Umbilical cord (tissue), 2 donors: ENCODE measurements at places on chromosomes 4 and X. TPM values are rescaled to one million over a fixed set of nuclear protein-coding genes. Genes with fewer than 3 reads are reported as not detected.

Gene TMEM271
- not detected for total RNA-seq

Gene SHROOM4
- total RNA-seq, result 7.0 TPM

GRCh38 chrX:130245441-130245840 is 23.3 kb downstream of the ZNF280C start:
- peak; percentile 24 for DNase-seq

DNA sequence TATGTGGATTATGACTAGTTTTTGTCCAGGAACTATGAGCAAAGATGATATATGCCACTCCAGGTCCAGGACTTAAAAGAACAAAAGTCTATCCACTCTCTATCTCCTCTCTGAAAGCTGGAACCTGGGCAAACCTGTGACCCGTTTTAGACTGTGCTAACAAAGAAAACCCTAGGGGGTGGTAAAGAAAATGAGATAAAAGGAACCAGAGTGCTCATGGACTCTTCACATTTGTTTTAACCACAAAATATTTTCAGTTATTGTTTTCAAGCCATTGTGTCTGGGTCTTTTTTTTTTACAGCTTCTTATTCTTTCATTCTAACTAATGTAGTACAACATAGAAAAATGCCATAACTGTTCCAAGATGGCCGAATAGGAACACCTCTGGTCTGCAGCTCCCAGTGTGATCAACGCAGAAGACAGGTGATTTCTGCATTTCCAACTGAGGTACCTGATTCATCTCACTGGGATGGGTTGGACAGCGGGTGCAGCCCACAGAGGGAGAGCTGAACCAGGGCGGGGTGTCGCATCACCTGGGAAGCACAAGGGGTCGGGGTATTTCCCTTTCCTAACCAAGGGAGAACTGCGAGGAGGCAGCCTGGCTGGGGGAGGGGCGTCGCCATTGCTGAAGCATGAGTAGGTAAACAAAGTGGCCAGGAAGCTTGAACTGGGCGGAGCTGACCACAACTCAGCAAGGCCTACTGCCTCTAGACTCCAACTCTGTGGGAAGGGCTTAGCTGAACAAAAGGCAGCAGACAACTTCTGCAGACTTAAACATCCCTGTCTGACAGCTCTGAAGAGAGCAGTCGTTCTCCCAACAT is 45.1 kb downstream of the CHM start:
- DNase-seq, result no peak

DNA sequence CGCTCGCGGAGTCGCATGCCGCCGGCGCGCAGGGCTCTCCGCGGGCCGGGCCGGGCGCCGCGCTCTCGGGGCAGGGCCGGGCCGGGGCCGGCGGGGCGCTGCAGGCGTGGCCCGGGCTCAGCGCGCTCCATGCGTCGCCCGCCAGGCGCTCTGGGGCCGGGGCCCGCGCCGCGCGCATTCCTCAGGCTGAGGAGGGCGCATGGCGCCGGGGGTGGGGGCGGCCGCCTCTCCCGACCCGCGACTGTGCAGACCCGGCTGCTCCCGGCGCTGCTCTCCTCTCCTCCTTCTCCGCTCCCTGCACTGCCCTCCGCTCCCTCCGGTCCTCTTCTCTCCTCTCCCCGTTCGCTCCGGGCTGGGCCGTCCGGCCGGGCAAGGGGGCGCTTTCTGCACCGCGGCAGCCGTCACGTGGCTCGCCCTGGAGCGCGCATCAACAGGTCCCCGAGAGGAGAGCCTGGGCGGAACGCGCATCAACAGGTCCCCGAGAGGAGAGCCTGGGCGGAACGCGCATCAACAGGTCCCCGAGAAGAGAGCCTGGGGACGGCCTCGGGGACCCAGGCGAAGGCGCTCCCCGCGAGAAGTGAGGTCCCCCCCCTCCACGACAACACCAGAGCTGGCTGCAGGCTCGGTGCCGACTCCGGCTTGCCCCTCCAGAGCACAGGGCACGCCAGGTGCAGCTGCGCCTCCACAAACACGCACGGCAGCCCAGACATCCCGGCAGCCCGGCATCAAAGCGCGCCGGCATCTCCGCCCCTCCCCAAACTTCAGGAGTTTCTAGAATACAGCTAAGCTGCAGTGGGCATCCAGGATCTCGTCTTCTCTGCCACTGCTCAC is 12.9 kb downstream of the PPP2R3B start:
- peak; percentile 34 for DNase-seq

DNA sequence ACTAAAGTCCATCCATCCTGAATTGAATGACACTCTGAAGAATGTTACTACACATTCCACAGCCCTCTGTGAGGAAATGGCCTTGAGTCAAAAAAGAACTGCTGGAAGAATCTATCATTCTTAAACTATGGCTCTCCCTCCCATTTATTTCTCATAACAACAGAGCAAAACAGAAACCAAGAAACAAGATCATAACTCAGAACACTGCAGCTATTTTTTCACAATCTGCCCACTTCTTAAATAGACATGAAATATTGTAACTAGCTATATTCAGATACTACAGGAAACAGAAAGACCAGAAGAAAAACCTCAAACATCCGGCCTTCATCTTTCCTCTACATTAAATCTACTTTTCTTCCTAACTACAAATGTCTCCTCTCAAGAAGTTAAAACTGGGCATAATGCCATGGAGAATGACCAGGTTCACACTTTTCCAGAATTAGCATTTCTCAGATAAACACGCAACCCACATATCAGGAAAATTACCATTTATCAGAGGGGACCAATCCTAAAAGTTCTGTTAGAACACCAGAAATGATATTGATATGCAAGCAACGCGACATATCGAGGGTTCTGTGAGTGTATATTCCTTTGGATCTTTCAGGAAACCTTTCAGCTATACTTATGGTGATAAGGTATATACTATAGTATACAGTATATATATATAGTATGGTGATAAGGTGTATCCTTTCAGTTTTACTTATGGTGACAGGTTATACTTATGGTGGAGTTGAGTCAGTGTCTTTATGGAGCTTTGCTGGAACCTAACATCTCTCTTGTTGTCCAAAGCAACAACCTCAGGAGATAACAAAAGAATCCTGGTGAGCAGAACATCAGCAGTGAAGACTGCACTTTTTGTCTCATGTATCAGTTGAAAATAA is 60.4 kb upstream of the IRF2 start:
- DNase-seq, result peak; percentile 75
